ENCODE measurements at places on chromosomes 1 and 21.

DNA sequence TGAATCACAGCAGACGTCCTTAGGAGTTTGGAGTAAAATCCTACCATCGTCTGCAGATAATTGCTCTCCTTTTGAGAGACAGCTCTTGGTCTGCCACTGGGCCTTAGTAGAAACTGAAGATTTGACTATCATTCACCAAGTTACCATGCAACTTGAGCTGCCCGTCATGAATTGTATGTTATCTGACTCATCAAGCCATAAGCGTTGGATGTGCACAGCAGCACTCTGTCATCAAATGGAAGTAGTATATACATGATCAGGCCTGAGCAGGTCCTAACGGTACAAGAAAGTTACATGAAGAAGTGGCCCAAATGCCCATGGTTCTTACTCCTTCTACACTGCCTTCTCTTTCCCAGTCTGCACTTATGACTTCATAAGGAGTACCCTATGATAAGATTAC is 317.8 kb downstream of the GPATCH2 start:
- no peak for DNase-seq

GRCh38 chr1:25096307-25097150 is 135.8 kb downstream of the SYF2 start:
- no peak for DNase-seq

DNA sequence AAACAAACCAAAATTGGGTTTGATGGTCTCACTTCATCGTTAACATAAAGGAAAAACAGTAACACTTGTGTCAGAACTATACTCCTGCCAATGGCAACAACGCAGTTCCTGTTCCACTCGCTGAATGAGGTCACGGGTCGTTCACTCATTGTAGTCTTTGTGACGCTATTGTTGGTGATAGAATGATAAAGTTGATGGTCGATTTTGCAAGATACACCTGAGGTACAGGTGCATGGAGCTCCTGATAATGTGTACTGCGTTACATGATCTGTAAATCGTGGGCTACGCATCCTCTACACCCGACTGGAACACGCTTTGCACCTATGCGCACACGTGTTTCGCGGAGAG is 391 bp upstream of the CENPS start:
- peak; percentile 73 for DNase-seq

DNA sequence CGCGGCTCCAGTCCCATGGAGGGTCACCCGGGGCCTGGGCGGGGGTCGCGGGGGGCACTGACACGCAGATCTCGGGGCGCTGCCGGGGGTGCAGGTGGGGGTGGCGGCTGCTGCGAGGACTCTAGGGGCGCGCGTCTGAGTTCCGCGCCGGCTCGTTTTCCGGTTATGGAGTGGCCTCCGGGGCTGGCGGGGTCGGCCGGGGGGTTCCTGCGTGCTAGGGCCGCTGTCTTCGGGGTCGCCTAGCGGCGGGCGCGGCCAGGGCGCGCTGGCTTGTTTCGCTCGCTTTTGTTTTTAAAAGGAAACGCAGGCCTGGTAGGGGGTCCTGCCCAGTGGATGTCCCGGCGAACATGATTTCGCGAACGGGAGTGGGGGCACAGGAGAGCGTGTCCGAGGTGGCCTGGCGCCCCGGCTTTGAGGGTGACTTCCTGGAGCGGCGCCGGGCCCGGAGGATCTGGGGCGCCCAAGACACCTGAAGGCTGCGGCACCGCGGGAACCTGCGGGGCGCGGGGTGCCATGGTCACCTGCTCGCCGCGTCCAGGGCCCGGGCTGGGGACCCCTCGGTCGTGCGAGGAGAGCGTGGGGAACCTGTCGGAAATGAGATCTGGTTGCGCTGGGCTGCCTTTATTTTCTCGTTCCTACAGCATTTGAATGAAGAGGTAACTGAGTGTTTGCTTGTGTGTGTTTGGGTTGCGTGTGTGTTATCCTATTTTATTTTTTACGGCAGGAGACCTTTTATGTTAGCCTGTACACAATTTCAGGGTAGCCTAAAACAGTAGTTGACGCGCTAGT is 618 bp downstream of the ETS2 start:
- DNase-seq, result no peak

- peak; percentile 77 for DNase-seq
These were observed 18.2 kb downstream of the DNALI1 start for GRCh38 chr1:37574834-37575480.

DNA sequence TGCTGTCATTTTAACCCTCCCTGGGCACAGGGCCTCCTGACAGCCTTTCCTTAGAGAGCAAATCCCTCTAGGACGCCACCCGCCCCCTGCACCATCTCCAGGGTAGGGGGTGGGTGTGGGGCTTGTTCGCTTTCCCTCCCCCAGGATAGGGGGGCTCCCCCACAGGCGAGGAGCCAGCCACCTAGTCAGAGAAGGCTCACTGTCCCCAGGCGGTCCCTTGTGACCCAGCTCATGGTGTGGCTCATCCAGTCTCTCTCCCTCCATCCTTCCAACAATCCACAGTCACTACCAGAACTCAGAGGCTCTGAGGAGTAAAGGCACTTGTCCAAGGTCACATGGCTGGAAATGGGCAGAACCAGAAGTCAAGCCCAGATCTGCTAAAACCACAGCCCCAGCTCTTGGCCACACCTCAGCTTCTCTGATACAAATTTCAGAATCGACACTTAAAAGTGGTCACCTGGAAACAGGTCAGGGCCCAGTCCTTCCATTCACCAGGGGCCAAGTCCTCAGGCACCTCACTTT is 89.8 kb downstream of the MRPL37 start:
- no peak for DNase-seq

DNA sequence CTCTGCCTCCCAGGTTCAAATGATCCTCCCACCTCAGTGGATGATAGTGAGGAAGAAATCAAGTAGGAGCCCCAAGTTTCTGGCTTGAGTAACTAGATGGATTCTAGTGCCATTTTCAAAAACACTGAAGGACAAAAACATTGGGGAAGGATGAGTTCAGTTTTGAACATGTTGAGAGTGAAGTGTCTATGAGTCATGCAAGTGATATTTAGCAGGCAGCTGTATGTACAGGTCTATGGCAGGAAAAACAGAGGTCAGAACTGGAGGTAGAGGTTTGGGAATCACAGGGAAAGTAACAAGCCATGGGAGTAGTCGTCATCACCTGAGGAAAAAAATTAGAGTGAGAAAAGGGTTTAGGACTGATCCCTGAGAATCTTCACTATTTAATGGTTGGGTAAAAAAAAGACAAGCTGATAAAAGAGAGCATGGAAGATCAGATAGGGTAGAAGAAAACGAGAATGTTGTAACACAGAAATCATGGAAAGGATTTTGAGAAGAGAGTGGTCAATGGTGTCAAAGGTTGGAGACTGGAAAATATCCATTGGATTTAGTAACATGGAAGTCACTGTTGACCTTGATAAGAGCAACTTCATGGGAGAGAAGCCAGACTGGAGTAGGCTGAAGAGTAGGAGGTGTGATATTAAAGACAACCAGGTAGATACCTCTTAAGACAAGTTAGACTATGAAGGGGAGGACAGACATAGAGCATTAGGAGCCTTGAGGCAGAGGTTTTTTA is 53.1 kb downstream of the DIPK1A start:
- no peak for DNase-seq

DNA sequence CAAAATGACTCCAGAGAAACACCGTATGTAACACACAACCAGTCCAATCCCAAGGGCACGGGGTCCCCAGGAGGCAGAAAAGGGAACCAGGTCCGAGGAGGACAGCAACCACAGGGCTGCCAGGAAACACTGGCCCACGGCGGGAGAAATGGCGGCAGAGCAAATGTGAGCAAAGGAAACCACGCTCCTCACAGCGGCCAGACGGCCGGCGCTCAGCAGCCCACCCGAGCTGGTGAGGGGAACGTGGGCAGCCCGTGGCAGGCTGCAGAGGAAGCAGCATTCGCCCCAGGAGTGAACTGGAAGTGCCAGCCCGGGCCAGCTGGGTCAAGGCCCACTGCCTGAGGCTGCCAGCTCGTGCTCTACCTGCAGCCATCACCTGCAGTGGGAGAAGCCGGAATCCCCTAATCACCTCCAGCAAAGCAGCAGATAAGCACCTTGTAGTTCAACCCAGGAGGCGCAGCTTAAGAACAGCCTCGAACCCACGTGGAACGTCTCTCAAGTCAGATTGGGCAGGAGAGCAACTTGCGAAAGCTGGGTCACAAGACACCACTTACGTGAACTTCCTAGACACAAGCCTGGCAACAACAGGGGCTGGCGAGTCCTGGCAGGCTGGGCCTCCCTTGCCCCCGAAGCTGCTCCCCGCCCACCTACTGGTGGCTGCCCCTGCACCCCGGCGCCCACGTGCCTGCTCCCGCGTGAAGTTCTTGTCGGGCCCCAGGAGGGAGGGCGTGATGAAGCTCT is 6.7 kb downstream of the SLC19A1 start:
- no peak for DNase-seq

DNA sequence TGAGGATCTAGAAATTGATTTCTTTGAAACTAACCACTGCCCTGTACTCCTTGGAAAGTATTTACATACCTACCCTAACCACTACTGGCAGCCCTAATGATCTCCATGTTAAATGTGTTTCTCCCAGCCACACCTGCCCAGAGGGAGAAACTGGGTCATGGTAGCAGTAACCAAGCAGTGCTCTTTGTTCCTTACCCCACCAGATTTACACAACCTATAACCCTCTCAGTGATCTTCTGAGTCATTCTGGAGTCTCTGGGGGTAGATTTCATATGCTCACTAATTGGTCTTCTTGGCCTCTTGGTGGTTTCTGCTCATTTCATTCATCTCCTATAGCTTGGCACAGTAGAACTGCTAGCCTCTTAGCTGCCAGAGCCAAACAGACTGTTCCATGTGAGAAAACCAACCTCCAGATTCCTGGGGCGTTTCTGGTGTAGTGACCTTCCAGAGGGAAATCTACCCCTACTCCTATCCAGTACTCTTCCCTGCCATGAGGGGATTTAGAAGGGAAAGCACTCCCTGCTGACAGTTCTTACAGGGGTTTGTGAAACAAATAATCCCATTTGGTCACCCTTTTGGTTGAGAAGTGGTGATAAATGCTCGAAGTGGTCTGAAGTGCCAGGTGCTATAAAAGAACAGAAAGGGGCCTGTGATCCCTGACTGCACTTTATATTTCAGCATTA is 36.2 kb upstream of the LRIG2 start:
- DNase-seq, result no peak

GRCh38 chr21:30222724-30223123 is 6.8 kb upstream of the CLDN8 start:
- DNase-seq, result no peak

DNA sequence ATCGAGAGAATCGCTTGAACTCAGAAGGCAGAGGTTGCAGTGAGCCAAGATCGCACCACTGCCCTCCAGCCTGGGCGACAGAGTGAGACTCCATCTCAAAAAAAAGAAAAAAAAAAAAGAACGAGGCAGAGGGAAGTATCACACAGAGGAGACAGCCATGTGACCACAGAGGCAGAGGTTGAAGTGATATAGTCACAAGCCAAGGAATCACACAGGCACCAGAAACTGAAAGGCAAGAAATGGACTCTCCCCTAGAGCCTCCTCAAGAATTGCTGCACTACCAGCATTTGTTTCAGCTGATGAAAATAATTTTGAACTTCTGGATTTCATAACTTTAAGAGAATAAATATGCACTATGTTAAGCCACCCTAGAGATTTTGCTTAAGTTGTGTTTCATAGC is 459.6 kb downstream of the PTPRC start:
- no peak for DNase-seq

DNA sequence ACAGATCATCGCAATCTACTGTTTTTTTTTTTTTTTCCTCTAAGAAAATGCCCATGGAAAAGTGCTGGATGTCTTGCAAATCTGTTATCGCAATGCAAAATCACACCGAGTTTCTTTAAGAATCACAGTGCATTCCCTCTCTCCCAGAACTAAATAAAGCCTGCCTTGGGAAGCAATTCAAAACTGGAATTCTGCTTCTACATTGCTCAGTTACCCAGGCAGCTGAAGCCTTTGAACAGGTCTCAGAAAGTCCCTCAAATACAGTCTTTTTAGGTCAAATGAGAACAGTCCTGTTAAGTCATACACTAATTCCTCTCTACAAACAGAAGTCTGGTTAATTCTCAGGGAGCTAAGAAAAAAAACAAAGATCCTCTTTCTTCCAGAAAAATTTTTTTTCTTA is 46.3 kb downstream of the SLC30A10 start:
- no peak for DNase-seq

DNA sequence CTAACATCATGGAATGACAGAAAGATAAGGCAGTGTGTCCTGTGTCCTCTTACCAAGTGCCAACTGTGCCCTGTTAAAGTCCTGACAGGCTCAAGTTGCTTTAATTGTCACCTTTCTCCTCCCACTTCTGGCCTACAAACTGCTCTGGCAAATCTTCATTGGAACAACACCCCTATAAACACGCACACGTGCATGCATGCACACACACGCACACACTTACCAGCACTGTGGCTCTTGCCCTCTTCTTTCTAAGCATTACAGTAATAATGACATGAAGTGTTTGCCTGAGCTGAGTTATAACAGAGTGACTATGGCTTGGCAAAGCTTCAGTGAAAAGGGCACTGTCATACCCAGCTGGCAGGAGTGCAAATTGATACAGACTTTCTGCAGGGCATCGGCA is 82.3 kb upstream of the SYT6 start:
- DNase-seq, result no peak

DNA sequence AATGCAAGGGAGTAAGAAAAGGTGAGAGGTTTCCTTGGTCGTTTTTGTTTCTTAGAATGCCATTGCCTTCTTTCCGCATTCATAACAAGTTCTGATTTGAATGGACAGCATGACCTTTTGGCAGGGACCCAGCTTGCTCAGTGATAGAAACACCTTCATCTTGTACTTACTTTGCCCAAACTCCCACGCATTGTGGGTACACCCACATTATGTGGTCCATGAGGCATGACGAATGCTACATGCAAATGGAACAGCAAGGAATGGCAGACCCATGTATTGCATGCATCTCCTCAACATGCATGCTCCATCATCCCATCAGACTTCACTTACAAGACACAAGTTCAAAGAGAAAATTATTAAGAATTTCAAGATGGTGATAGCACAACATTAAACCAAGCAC is 102.8 kb downstream of the CDC7 start:
- DNase-seq, result no peak

DNA sequence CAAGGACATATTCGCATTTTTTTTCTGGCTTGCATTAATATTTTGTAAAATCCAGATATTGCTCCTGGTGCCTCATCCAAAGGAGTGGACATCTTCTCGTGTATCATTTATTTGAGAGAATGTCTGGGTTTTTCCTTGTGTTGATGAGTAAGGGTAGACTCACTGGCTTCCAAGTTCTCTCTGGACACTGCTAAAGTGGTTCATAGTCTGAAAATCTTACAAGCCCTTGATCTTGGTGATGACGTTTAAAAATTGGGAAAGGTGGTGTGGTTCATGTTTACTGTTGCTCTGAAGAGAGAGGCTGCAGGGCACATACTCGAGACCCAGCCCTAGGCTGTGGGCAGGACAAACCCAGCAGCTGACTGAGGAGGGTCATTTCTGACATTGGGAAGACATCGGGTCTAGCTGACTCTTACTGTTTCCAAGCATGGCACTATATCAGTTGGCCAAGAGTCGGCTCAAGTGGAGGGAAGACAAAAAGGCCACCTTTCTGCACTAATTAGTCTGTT is 296.2 kb downstream of the LMX1A start:
- DNase-seq, result no peak

DNA sequence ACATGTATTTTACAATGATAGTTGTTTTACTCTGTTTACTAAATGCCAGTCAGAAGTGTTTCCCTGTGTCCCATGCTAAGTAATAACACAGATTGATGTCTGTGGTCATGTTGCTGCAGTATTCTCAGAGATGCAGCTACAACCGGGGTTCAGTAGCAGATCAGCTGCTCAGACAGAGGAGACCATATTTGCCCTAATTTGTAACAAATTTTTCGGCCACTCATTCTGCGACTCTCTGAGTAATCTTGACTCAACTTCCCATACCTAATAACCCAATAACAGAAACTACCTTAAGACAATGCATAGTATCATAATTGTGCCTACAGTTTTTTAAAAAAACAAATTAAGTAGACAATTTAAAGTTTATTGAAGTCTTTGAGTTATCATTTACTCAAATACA is 32.6 kb downstream of the NIBAN1 start:
- no peak for DNase-seq

All from lung microvascular endothelial cell (primary cell).